ENCODE measurements at places on chromosomes 5 and 9.

GRCh38 chr9:22992780-22993179, 546.2 kb downstream of the DMRTA1 start:
- no peak for DNase-seq

DNA sequence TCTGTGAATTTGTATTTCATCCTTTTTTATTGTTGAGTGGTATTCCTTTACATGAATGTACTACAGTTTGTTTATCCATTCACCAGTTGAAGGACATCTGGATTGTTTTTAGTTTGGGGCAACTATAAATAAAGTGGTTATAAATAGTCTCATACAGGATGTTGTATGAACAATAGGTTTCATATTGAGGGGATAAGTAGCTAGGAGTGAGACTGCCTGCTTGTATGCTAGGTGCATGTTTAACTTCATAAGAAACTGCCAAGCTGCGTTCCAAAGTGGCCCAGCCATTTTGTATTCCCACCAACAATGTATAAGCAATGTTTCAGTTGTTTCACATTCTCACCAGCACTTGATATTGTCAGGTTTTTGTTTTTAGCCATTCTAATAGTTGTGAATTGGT, 21.5 kb downstream of the OTULINL start:
- no peak for DNase-seq

DNA sequence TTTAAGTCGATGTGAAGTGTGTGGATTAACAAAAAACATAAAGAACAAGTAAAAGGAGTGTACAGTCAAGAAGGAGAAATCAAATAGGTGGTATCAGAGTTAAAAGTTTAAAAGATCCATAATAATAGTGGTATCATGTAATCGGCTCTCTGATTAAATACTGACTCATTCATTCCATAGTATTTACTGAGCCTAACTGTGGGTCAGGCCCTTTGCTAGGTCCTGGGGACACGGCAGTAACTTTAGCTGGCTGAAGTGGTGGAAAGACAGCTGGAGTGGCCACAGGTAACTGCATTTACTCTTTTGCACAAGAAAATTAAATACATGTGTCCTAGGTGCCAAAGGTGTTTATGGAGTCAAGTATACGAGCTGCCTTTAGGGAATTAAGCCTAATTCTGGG, 124.0 kb downstream of the GNAQ start:
- DNase-seq: no peak

GRCh38 chr9:88979791-88980190, 11.5 kb upstream of the S1PR3 start:
- DNase-seq: no peak

DNA sequence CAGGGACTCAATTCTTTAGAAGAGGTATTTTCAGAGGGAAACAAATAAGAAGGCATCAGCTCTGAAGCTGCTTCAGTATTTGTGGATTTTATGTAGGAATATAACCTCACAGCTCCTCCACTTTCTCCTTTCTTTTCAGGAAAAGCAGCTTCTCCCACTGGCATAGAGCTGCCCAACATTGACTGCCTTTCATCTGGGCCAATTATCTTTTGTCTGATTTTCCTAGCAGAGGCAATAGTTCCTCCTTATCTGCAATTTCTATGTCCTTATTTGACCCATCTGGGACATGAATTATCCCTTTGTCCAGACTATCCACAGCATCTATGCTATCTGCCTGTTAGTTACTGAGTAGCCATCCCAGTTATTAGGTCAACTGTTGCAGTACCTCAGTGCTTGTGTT, 1671.2 kb upstream of the ACO1 start:
- no peak for DNase-seq

DNA sequence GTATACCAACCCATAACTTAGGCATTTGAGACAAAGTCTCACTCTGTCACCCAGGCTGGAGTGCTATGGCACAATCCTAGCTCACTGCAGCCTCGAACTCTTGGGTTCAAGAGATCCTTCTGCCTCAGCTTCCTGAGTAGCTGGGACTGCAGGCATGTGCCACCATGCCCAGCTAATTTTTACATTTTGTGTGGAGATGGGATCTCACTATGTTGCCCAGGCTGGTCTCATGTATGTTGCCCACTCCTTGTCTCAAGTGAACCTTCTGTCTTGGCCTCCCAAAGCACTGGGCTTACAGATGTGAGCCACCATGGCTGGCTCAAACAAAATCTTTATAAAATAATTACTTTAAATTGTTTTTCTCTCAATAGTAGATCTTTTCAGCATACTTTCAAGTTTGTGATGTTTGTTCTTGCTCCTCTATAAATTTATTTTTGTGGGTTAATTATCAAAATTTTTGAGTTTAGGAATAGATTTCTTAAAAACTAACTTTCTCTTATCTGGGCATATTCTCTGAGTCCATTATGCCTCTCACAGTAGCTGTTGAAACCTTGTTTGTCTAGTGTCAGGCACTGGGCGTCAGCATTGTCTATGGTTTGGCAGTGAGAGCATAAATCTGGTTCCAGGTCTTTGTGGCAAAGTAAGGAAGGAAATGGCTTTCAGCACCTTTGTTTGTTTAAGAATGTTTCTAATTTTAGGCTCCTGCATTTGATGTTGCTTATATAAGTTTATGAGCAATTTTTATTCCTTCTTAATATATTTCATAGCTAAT, 38.7 kb downstream of the NLN start:
- peak; percentile 22 for DNase-seq

DNA sequence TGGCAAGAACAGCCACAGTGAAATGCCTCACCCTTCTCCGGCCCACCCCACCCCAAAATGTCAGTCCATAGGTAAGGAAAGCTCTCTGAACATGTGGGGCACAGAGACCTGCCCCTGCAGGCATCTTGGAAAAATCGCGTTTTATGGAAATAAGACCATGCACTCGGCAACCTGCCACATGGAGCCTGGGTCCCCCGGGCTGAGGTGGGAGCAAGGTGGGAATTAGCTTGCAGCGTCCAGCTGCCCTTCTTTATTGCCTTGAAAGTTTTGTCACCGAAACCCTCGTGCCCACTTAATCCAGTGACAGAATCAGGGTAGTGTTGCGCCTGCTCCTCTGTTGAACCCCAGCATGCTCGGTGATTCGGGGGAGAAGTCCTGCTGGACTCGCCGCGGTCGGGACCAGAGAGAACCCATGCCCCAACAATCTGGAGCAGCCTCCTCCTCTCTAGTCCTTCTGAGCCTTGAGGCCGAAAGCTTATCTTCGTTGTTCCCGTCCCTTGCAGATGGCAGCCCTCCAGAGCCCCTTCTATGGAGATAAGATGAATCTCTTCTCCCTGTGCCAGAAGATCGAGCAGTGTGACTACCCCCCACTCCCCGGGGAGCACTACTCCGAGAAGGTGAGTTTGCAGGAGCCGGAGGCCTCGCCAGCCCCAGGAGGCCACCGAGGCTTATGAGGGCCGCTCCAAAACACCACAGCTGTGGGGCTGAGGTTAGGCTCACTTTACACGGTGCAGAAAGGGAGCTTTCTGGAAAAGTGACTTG, 67.9 kb downstream of the PSMB7 start:
- DNase-seq: no peak

- no peak for DNase-seq
Observed at GRCh38 chr5:31471916-31472315, 60.0 kb downstream of the DROSHA start.

DNA sequence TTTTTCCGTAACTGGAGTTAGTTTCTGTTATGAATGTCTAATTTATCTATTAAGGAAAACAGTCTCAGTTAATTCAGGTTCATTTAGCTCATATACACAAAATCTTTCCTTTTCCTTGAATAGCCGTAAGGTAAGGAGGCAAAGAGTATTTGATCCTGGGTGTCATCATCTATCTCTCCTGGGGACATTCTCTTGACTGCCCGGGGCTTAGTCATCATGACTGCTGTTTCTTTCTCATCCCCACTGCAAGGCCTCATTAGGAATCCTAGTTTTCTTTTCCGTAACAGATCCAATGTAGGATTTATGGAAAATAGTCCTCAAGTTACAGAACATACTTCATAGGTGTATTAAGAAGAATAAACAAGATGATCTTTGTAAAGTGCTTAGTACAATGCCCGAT, 134.9 kb upstream of the CHD1 start:
- no peak for DNase-seq

GRCh38 chr9:7752481-7752880, 47.1 kb downstream of the DMAC1 start:
- no peak for DNase-seq

GRCh38 chr9:133768859-133769510, 30.8 kb upstream of the SARDH start:
- no peak for DNase-seq

DNA sequence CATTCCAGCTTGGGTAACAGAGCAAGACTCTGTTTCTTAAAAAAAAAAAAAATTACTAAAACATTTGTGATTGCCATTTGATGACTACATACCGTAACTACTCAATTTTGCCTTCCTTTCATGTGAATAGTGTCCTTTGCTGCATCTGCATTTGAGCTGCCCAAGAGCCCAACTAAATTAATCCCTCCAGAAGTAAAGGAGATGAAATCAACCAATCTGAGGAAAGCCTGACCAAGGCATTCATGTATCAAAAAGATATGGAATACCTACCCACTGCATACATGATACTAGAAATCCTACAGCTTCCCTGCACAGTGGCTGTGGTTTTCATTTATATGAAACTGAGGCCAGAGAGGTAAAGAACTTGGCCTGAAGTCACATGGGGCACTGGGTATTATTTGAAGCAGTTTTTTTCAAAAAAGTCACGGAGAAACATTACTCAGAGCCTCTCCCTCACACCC, 177.5 kb downstream of the AOPEP start:
- DNase-seq: no peak

GRCh38 chr9:95071450-95071849, 246.1 kb downstream of the FANCC start:
- no peak for DNase-seq

DNA sequence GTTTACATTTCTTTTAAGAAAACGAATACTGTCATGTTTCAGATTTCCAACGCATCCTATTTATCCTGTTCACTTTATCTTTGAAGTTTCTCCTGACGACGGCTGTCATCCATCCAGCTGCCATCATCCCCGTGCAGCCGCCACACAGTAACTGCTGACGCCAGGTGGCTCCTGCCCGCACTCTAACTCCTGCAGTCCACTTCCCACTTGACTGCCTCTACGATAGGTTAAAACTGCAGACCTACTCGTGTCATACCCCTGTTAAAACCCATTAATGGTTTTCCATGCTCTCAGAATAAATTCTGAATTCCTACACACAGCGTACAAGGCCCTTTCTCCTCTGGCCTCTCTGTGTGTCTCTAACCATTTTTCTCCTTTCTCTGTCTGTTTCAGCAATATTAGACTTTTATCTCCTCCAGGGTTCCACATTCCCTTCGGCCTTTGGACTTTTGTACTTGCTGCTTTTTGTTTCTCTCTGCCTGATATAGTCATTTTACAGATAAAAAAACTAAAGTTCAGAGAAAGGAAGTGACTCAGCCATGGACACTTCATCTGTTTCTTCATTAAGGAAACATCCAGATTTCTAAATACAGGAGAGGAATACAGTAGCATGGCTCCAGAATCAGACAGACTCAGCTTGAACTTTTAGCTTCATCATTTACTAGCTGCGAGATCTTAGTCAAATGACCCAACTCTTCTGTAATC, 84.9 kb downstream of the ADAMTS12 start:
- DNase-seq: no peak

DNA sequence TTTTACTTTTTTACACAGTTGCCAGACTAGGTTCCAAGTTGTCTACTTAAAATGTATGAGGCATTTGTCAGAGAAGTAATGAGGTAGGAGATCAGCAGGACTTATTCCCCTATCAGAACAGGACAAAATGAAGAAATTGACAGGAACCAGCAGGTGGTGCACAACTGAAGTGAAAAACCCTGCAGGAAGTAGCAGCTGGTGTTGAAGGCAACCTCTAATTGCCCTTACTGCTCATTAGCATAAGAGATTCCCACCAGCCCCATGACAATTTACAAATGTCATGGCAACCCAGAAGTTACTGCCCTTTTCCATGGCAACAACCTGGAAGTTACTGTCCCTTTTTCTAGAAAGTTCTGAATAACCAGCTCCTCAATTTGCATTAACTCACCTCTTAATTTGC, 5.4 kb downstream of the PCDHB15 start:
- no peak for DNase-seq

DNA sequence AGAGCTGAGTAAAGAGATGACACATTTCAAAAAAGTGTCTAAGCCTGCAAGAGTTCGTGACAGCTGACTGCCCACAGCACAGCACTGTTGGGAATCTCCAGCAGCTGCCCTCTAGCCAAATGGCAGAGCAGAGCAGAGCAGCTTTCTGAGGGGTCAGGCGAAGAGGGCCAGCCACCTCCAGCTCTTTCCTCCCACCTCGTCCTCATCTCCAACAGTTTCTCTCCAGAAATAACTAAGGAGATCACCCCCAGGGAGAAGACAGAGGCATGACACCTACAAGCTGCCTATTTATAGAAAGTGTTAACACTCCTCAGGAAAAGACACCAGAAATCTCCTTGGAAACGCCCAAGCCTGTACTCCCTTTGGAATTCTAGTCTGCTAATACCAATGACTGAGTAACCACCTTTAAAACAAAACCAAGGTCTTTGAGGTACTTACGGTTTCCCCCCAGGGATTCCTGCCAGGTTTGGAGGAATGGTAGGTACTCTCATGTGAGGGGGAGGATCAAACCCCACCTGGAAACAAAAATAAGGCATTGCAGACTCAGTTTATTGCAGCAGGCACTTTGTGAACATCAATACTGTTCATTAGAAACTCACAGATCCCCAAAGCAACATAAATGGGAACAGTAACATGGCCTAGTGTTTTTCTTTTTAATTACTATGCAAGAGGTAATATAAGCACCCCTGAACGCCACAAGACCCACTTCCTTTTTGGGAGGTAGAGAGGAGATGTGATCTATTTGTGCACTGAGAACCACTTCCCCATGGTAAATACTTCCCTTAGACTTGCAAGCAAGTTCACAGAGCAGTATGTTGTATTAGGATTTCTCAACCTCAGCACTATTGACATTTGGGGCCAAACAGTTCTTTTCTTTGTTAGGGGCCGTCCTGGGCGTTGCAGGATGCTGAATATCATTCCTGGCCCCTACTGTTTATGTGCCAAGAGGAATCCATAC, 79.3 kb downstream of the TLE1 start:
- no peak for DNase-seq

DNA sequence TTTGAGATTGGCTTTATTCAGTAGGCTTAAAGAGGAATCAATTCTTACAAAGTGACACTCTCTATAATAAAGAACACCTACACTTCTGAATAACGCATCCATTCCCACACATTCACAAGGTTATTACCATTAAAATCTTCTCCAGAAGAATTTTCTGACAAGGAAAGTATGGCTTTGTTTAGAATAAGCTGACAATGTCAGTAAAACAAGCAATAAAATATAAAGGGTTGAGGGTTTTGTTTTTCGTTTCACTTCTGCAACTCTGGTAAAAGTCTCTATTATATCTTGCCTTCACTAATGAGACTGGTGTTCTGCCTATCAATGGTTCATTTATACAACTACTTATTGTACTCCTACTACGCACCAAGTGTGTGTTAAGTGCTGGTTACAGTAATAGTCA, 169.7 kb downstream of the NFIB start:
- no peak for DNase-seq

DNA sequence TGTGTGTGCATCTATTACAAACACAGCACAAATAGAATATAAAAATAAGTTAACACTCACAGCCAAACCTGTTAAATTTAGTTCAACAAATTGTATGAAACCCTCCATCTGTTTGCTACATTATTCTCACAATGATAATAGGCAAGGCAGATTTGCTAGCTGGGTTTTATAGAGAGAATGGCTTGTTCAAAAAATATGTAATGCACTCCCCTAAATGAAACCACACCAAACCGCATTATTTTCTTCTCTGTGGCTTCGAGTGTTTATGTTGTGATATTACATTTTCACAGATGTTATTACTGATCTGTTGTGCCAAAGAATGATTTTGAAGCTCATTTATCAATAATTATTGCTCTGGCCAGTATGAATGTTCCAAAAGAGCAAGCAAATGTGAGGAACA, 92.9 kb downstream of the SPATA31D1 start:
- DNase-seq: no peak

Measured in activated CD8-positive, alpha-beta memory T cell treated with anti-CD3 and anti-CD28 coated beads for 1 hour (primary cell).